GM04503 (cell line): ENCODE measurements at places on chromosomes 3 and 15.
A peak's percentile ranks its signal among the peaks of the same experiment; 100 is the strongest.

DNA sequence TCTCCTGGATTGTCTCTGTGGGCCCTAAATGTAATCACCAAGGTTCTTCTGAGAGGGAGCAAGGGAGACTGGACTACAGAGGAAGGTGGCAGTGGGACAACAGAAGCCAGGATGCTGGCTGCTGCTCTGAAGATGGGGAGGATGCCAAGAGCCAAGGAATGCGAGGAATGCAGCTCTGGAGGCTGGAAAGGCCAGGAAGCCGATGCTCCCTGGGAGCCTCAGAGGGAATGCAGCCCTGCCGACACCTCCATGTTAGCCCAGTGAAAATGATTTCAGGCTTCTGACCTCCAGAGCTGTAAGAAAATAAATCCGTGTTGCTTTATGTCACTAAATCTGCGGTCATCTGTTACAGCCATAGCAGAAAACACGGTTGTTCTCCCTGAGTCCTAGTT is 44.1 kb downstream of the UMPS start:
- peak; percentile 80 for DNase-seq

DNA sequence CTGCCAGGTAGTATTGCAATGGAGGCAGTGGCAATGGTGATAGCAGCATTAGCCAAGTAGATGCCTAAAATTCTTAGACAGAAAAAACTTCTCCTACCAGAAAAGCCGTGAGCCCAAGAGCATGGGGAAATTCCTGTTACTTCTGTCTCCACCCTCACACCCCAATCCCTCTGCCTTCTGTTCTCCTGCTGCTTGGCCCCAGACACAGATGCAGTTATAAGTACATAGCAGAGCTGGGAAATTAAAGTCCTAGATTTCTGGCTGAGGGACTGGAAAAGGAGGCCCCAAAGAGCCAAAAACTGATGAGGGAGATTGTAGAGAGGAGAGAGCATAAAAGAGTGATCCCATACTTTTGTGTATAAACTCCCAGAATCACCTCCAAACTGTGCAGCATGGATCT is 166.9 kb downstream of the SMAD6 start:
- DNase-seq = no peak

DNA sequence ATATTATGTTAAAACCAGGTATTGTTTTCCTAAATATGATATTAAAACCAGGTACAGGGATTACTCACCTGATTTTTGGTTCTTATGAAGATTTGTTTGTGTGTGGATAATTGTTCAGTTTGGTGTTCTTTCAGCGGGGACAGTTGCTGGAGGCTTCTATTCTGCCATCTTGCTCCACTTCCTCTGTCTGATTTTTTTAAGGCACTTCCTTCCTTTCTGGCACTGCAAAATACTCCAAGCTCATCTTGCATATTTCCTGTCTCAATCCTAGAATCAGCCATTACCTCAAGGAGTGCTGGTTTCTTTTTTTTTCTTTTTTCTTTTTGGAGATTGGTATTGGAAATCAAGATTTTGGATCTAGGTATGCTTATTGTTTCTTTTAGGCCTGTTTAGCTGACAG is 229.9 kb downstream of the SV2B start:
- DNase-seq = no peak

DNA sequence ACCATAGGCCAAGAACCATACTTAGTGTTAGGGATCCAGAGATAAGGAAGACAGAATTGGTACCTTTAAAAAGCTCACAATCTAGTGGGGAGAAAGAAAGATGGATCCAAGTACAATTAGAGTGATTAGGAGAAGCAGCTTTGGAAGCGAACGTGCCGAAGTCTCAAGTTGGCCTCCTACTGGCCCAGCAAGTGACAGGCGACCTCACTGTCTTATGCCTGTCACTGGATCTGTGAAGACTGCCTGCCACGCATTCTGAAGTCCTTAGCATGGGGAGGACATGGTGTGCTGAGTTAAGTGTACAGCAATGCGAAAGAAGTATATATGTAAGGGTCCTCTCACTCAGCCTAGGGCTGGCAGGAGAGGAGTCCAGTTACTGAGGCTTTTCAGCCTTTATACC is 141.0 kb downstream of the GABRB3 start:
- DNase-seq = no peak

- no peak for DNase-seq
These were observed 403.0 kb downstream of the FOXP1 start for GRCh38 chr3:71180524-71180923.

- DNase-seq = no peak
These were observed 907.9 kb downstream of the IGSF11 start for GRCh38 chr3:118126751-118127150.

DNA sequence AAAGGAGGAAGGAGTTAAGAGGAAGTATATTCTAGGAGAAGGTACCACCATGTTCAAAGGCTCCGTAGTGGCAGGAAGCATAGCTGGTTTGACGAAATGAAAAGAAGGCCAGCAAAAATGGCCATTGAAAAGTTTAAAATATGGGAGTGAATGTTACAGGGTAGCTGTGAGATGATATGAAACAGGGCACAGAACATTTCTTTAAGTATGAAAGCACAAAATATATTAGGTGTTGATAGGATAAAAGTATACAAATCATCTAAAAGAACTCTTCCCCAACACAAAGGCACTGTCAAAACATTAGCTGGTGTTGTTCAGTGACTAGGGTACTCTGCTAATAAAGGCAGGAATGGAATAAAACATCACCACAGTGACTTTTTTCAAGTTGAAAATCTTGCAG is 216.2 kb downstream of the LRRN1 start:
- no peak for DNase-seq

GRCh38 chr3:149450281-149450680 is 24.2 kb upstream of the TM4SF4 start:
- DNase-seq = no peak

GRCh38 chr15:40918146-40918798 is 10.9 kb upstream of the DLL4 start:
- no peak for DNase-seq
